DMS53 (cell line): ENCODE measurements at places on chromosomes 5 and 9.

DNA sequence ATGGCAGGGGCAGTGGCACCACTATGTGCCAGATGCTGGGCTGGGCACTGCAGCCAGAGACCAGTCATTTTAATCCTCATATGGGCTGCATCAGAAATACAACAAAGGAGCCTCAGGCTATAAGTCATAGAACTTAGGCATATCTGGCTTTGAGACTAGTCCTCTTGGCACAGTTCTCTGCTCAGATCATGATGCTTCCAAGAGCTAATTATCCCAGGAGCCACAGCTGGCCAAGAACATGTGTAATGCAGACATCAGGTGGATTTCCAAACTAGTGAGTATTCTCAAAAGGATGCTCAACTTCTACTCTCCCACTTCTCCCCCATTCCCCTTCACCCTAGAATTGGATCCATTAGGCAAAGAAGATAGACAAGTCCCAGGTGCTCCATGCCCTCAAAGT, 562.2 kb upstream of the TRPC7 start:
- no peak for DNase-seq

- DNase-seq: no peak
Measured at GRCh38 chr5:176796411-176796810, 13.9 kb upstream of the UNC5A start.

- DNase-seq: no peak
Measured at GRCh38 chr5:97006454-97007060, 70.7 kb downstream of the LNPEP start.

GRCh38 chr5:55316837-55317236, 9.0 kb downstream of the MTREX start:
- DNase-seq: no peak

GRCh38 chr5:175573493-175574269, 84.2 kb upstream of the HRH2 start:
- DNase-seq: no peak

GRCh38 chr9:31597977-31598376, 786.5 kb upstream of the ACO1 start:
- peak; percentile 52 for DNase-seq

- DNase-seq: no peak
Measured at GRCh38 chr9:27041746-27042145, 36.3 kb upstream of the LRRC19 start.

DNA sequence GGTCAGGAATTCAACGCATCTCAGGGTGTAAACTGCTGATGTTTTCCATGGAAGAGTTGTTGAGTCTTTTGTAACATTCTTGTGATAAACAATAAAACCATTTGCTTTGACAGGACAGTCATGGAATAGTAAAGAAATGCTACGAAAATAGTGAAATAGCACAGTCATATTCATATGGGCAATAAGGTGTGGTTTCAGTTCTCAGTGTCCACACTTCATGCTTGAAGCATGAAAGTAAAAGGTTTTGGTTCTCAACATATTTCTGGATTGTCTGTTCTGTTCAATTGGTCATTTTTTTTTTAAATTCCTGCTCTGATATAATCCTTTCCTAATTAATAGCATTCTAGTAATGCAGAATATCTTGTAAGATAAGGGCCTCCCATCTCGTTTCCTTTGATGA, 467.6 kb upstream of the ZNF608 start:
- no peak for DNase-seq

GRCh38 chr5:181114844-181115778, 15.9 kb downstream of the OR2V1 start:
- DNase-seq: no peak

DNA sequence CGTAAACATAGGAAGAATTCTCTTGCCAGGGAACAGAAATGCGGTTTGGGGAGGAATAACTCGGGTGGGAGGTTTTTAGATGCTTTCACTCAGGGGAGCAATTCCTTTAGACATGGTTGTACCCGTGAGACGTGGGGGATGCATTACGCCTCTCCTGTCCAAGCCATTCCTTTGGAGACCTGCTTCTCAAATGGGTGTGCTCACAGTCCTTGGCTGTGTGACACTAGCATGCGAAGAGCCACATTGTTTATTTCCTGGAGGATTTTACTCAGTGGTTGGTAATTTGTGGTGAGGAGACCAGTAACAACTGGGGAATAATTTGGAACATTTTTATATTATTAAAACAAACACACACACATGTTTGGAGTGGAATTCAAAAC, 18.5 kb downstream of the COL15A1 start:
- no peak for DNase-seq

GRCh38 chr5:176857216-176857893, 41.8 kb downstream of the HK3 start:
- no peak for DNase-seq

DNA sequence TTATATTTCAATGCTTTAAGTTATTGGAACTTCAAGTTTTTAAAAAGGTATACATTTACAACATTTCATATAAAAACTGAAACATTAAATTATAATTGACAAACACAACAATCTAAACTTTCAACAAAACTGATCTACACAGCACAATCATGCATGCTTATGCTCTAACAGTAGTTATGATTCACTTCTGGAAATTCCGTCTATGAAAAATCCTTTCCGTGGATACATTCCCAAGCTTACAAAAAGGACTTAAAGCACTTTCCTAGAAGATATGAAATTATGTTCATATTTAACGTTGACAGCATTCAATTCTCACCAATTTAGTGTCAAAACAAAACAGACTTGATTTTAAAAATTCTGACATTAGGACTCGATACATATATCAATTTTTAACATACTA, 3.7 kb downstream of the HNRNPH1 start:
- no peak for DNase-seq

DNA sequence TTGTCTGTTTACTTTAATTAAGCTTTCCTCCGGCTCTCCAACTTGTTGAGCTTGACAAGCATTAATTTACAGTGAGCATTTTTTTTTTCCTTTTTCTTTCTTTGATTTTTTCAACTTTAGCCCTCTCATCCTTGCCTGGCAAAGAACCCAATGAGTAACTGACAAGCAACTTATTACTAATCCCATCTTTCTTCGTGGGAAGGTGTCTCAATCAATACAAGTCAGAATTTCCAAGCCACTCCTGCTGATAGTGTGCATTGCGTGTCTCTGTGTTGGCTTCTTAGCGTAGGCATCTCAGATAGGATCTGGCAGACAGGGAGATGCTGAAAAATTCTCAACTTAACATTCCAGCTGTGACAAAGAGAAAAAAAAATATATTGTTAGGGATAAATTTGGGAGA, 527.7 kb upstream of the WWC1 start:
- no peak for DNase-seq

DNA sequence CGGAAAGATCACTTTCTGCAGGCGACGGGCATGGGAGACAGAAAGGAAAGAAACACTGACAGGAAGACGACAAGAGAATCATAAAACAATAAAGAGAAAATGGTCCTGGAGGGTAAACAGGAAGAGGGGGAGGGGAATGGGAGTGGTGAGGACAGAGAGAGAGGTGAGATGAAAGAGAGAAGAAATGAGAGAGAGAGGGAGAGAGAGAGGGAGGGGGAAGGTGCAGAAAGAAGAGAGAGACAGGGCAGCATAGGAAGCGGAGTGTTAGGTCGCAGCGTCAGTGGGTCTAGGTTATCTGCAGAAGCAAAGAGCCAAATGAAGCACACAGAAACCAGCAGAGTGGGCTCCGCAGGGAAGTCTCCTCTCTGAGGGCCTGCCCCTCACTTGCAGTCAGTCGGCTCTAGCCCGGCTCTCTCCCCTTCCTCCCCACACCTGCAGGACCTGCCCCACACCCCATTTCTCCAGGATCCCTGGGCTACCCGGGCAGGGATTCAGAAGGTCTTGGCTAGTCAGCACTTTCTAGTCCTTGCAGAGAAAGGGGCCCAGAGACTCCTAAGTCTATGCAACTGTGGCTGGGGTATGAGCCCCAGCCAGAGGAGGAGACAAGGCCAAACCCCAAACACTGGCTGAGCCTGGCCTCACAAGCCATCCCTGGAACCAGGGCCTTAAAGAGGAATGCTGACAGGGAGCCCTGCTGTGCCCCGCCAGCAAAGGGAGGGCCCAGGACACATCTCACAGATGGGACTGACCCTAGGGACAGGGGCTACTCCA, 29.7 kb upstream of the MEIKIN start:
- no peak for DNase-seq
